ENCODE measurements at places on chromosomes 1 and 21. TPM values are rescaled to one million over a fixed set of nuclear protein-coding genes. Genes with fewer than 3 reads are reported as not detected.

GRCh38 chr1:118147522-118147921 lies 37.5 kb downstream of the SPAG17 start:
- H3K27me3 ChIP-seq, result no peaks in the 10 kb centered on the region
- H3K4me1 ChIP-seq, result no peaks in the 10 kb centered on the region
- no peak overlapping the region for H3K27ac ChIP-seq
- H3K4me3 ChIP-seq, result no peak overlapping the region
- H3K36me3 ChIP-seq, result no peaks in the 10 kb centered on the region

FCRL1 gene
- 2.0 TPM for total RNA-seq

GRCh38 chr1:119655154-119655553 lies 7.1 kb upstream of the ZNF697 start:
- no peak for DNase-seq
- no peak overlapping the region for H3K4me3 ChIP-seq
- H3K27me3 ChIP-seq, result peaks cover 3% of the 10 kb centered on the region
- H3K36me3 ChIP-seq, result no peaks in the 10 kb centered on the region
- H3K27ac ChIP-seq, result no peak overlapping the region
- no peaks in the 10 kb centered on the region for H3K4me1 ChIP-seq

DNA sequence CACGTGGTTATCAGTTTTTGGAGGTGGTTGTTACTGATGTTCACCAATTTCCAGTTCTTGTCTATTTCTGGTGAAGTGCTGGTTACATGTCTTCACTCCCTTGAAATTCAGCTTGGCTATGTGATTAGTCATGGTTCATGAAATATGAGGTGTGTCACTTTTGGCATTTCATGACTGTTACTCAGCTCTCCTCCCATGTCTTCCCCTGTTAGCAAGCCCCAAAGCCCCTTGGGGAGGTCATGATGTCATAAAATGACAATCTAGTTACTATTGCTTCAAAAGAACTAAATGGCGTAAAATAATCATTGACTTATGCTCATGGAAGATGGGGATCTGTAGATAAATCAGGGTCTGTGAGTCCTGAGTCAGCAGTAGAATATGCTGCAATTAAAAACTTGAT lies 425.1 kb downstream of the SETD4 start:
- no peaks in the 10 kb centered on the region for H3K27me3 ChIP-seq
- H3K4me1 ChIP-seq, result no peaks in the 10 kb centered on the region
- H3K36me3 ChIP-seq, result no peaks in the 10 kb centered on the region
- H3K27ac ChIP-seq, result no peak overlapping the region
- H3K4me3 ChIP-seq, result no peak overlapping the region
- DNase-seq, result no peak

S100PBP gene
- total RNA-seq, result 85.5 TPM

WNT3A gene
- not detected for total RNA-seq

CCDC17 gene
- total RNA-seq, result 3.3 TPM

DNA sequence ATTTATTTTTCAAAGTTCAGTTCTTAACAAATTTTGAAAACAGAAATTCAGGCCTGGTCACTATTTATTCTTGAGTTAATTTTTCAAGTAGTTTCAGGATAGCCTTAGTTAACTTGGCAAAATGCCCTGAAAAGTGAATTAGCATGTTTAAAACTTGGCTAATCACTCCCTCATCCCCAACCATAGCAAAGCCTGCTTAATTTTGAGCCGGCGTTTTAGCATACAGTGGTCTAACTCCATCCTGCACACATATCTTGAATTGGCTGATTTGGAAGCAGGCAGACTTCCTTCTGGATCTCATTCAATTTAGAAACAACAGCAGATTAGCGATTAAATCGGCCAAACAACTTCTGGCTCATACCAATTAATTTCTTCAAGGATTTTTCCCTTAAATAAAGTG lies 439.2 kb downstream of the PTBP2 start:
- DNase-seq, result no peak
- H3K36me3 ChIP-seq, result no peaks in the 10 kb centered on the region
- no peaks in the 10 kb centered on the region for H3K27me3 ChIP-seq
- no peak overlapping the region for H3K27ac ChIP-seq
- no peaks in the 10 kb centered on the region for H3K4me1 ChIP-seq

GRCh38 chr1:180632326-180633056 lies 669 bp downstream of the XPR1 start:
- H3K4me1 ChIP-seq, result peaks cover 3% of the 10 kb centered on the region
- H3K27ac ChIP-seq, result peak overlapping the region; percentile 92
- H3K4me3 ChIP-seq, result peak overlapping the region; percentile 95
- no peaks in the 10 kb centered on the region for H3K27me3 ChIP-seq

GRCh38 chr1:192914092-192914491 lies 105.3 kb downstream of the RGS2 start:
- no peaks in the 10 kb centered on the region for H3K27me3 ChIP-seq
- DNase-seq, result no peak
- no peaks in the 10 kb centered on the region for H3K36me3 ChIP-seq

CD244 gene
- 131 TPM for total RNA-seq

DNA sequence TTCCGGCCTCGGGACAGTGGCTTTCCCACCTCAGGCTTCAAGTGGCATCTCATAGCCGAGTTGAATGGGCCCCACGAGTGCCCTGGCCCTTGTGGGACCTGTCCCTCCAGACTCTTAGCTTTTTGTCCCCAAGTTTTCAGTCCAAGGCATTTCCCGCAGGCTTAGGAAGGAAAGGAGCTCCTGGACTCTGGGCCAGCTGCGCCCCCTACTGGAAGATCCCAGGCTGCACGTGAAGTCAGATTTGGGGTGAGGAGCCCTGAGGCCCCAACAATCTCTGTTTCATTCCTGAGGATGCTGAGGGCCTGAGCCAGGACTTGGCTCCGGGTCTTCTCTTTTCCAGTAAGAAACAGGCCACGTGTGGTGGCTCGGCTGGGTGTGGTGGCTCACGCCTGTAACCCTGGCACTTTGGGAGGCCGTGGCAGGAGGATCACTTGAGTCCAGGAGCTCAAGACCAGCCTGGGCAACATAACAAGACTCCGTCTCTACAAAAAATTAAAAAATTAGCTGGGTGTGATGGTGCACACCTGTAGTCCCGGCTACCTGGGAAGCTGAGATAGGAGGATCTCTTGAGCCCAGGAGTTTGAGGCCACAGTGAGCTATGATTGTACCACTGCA lies 67.4 kb downstream of the ARHGEF10L start:
- H3K4me1 ChIP-seq, result no peaks in the 10 kb centered on the region
- no peaks in the 10 kb centered on the region for H3K36me3 ChIP-seq
- peak; percentile 29 for DNase-seq

- no peak for DNase-seq
- H3K27ac ChIP-seq, result no peak overlapping the region
- no peaks in the 10 kb centered on the region for H3K36me3 ChIP-seq
- H3K4me1 ChIP-seq, result no peaks in the 10 kb centered on the region
- H3K4me3 ChIP-seq, result no peak overlapping the region
Observed at GRCh38 chr1:175097361-175097760, 29.7 kb downstream of the TNN start.

Measured in natural killer cell (primary cell).